AG08396 (cell line): ENCODE measurements at places on chromosomes 1 and 21.
A peak's percentile ranks its signal among the peaks of the same experiment; 100 is the strongest.

- DNase-seq = no peak
Observed at GRCh38 chr1:100532645-100533044, 5.3 kb upstream of the GPR88 start.

GRCh38 chr1:26857473-26858060 lies 5.4 kb upstream of the SFN start:
- no peak for DNase-seq

DNA sequence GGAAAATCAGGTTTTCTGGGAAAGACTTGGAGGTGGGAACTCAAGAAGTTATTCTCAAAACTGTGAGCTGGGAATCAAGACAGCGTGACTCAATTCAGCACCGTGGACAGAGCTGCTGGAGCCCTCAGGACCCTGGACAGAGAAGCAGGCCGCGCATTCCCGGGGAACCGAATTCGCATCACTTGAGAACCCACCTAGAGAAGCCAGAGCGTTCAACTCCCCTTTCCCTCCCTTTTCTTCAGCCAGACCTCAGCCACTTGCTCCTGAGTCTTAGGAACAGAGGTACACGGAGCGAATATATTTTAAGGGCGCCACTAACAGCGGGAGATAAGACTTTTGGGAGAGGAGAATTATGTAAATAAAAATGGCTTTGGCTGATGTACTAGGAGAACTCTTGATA lies 2.0 kb upstream of the LIN28A start:
- peak; percentile 86 for DNase-seq

GRCh38 chr21:16752475-16752857 lies 760.4 kb upstream of the CXADR start:
- DNase-seq = no peak

GRCh38 chr1:239912471-239912870 lies 179.2 kb upstream of the FMN2 start:
- DNase-seq = peak; percentile 19

DNA sequence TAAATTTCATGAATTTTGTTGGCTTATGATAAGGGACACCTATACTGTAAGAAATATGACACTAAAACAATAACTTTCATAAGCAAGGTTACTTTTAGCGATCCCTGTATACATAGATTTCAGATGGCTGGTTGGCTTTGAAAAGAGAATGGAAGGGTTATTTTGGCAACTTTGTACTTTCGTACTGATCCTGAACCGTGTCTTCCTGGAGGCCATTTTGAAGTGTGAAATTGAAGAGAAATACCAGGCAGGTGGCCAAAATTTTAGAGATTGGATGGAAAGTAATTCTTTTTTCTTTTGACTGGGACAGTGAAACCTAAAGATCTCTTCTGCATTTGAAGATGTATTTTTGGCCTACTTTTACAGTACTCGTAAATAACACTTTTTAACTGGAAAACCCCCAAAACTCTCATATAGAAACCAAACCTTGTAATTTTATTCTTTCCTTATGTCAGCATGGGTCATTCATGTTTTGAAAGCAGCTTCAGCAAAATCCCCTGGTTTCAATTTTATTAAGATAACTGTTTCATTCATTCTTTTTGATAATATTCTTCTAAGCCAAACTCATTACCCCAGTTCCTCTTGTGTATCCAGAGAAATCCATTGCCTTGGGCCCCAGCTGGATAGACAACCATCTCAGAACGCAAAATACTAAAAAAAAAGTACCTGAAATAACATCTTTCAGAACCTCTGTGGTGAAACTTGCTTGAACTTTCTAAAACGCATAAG lies 38.4 kb upstream of the ZNF281 start:
- DNase-seq = no peak

GRCh38 chr1:155008015-155008941 lies 5.7 kb downstream of the ZBTB7B start:
- no peak for DNase-seq

DNA sequence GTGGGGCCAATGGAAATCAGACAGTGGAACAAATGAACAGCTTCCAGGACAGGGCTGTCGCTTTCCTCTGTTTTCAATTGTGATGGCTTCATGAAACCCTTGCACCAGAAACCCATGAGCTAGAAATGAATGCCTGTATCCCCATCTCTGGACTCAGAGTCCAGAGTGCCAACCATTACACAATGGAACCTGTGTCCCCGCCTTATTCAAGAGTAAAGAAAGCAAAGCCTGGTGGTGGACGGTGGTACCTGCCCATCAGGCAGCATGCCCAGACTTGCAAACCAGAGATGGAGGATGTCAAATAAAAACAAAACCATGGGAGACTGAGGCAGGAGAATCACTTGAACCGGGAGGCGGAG lies 4.4 kb upstream of the CAPN2 start:
- no peak for DNase-seq

GRCh38 chr1:116697548-116698243 lies 30.2 kb upstream of the IGSF3 start:
- DNase-seq = no peak

GRCh38 chr1:3852711-3853485 lies 4.1 kb downstream of the CEP104 start:
- DNase-seq = no peak

- no peak for DNase-seq
Observed at GRCh38 chr1:6117624-6118023, 62.5 kb downstream of the CHD5 start.
